ENCODE measurements at places on chromosomes 6 and 20. TPM values are rescaled to one million over a fixed set of nuclear protein-coding genes. Genes with fewer than 3 reads are reported as not detected.

The PM20D2 gene
- 16.6 TPM for total RNA-seq

The MYLK4 gene
- 0.65 TPM for total RNA-seq

The C6orf52 gene
- total RNA-seq, result not detected

The CALHM5 gene
- 7.8 TPM for total RNA-seq

The MAS1 gene
- not detected for total RNA-seq

The OTOR gene
- total RNA-seq, result not detected
